ENCODE measurements at places on chromosomes 1 and 21.

- DNase-seq = no peak
These were observed 25.3 kb upstream of the NMNAT2 start for GRCh38 chr1:183443466-183443865.

DNA sequence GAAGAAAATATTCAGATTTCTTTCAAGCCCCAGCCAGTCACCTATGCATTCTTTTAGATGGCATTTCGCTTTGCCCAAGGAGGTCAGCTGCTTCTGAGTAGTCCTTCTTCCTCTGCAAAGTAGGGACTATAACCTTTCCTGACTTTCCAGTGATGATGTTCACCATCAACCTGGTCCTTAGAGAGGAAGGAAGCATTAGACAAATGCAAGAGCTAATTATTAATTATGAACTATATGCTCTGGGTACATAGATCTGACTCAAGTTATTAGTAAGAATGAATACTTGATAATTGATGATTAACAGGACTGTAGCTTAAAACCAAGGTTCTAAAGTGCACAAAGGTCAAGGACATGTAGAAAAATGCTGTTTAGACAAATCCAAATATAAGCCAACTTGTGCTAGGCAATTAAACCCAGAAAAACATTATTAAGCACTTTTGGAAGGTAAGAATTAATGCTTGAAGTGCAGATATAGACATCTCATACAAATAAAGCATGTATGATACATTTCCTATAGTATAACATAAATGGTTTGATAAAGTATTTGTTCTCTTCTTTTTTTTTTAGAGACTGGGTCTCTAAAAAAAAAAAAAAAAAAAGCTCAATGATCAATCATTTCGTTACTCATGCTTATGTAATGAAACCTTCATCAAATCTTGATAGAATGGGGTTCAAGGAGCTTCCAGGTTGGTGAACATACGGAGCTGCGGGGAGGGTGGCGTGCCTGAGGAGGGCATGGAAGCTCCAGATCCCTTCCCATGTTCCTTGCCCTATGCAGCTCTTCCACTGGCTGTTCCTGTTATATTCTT is 11.2 kb upstream of the AGMAT start:
- no peak for DNase-seq

DNA sequence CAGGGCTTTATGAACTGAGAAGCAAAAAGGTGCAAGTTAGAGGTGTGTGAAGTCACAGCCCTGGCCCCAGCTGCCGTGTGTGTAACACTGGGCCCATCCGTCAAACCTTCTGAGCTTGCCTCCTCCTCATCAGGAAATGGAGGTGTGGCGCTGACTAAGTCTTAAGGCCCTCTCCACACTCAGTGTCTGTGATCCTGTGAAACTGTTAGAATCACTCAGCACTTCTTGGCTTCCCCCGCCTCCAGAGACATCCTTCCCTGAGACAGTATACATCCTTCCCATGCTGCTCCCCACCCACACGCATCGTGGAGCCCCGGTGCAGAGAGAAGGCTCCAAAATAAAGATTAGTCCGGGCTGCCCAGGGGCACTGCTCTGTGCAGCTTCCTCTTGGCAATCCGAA is 33.3 kb downstream of the LRP8 start:
- no peak for DNase-seq

GRCh38 chr1:205493241-205494085 is 11.0 kb upstream of the CDK18 start:
- DNase-seq = no peak

GRCh38 chr1:7386226-7387052 is 384.7 kb upstream of the VAMP3 start:
- no peak for DNase-seq

- no peak for DNase-seq
These were observed 24.5 kb downstream of the PPFIA4 start for GRCh38 chr1:203050826-203051225.

GRCh38 chr1:34929497-34929852 is at the start of gene DLGAP3:
Gene DLGAP3, minus strand, starts transcription at chr1:34929650. Its CDS starts 24,267 bp downstream, at chr1:34905383.
- peak; percentile 44 for DNase-seq

GRCh38 chr1:240111558-240111957 is 19.9 kb downstream of the FMN2 start:
- no peak for DNase-seq

- DNase-seq = no peak
These were observed 42.6 kb downstream of the ACKR1 start for GRCh38 chr1:159247266-159247665.

DNA sequence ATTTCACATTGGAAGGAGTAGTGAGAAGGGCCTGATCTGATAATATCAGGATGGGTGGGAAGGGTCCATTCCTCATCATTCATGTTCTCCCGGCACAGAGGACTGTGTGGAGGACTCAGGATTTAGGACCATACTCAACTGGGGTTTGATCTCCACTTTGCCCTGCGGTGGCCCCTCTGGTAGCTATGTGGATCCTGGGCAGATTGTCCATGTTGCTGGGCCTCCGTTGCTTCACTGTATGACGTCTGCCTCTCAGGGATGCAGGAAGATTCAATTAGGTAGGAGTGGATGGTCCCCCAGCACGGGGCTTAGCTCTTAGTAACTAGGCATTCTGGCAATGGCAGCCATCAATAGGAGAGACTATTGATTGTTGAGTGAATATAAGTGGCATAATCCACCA is 2.3 kb downstream of the ETS2 start:
- DNase-seq = no peak

DNA sequence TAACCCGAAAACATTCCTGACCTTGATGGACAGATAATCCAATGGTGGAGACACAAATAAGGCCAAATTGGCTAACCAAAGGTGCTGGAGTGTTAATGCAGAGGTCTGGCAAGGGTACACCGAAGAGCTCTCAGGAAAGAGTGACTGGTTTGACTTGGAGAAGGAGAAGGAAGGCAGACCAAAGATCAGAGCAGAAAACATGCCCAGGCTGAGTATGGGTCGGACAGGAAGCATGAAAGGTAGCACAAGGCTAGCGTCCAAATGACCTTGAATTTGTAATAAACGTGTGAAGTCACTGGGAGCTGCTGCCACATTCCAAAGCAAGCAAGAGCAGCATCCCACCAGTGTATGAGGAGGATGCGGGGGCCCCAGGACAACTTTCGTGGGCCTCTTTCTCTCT is 45.7 kb downstream of the APP start:
- DNase-seq = no peak

DNA sequence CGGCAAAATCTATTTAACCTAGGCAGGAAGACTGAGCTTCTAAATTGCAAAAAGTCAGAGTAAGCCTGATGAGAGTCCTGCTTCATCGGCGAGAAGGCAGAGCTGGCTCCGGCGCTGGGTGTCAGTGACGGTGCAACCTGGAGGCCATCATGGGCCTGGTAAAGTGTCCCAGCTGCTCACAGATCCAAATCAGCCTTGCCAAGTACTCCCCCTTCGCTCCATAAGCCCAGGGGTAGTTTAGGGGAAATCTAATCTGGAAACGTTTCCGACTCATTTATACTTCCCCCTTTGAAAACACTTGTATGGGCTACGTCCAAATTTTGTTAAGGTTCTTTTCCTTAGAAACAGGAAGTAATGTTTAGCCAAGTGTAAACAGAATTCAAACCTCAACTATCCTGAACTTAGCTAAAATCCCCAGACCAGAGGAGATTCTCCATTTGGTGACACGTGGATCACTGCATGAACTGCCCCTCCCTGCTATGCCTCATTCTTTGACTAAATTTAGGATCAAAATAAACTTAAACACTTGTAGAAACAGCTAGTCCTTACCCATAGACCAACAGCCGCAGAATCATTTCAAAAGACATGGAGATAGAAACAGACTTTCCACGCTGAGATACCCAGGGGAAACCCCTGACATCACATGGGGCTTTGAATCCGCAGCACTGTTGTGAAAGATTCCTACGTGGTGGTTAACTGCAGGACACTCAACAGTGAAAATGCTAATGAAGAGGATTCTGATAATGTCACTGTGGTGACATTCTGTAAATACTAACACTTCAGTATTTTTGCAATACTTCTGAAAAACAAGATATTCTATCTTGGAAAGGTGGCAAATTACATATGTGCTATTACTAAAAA is 172.7 kb downstream of the TGFBR3 start:
- DNase-seq = no peak

DNA sequence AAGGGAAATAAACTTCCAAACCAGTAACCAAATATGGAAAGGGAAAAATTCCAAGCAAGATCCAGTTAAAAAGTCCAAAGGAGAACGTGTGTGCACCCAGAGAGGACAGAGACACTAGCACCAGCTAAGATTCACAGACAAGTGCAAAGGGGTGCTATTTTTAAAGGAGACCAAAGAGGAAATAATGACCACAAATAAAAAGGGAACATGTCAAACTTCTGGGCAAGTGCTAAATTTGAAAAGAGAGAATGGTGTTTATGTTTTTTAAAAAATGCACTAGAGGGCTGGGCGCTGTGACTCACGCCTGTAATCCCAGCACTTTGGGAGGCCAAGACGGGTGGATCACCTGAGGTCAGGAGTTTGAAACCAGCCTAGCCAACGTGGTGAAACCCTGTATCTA is 8.6 kb downstream of the JAM2 start:
- no peak for DNase-seq

DNA sequence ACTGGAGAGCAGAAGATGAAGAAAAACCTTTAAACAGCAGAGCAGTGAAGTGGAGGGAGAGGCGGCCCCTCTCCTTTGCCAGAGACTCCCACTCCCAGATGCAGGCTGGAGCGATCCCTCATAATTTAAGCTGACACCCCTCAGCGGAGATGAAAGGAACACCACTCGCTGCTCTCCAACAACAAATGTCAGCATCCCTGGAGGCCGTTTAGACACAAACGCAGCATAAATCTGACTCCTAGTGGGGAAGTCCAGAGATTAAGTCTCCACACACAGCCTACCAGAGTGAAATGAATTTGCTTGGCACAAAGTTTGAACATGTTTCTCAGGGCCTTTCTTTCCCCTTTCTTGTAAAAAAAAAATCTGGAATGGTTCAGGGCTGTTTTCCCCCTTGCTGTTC is 137.8 kb downstream of the LMX1A start:
- DNase-seq = no peak

- no peak for DNase-seq
These were observed 35.3 kb upstream of the BCAR3 start for GRCh38 chr1:93716941-93717368.

- DNase-seq = no peak
These were observed 12.2 kb downstream of the ZDHHC18 start for GRCh38 chr1:26838474-26839338.

GRCh38 chr1:212591922-212592321 is 16.6 kb upstream of the ATF3 start:
- no peak for DNase-seq

DNA sequence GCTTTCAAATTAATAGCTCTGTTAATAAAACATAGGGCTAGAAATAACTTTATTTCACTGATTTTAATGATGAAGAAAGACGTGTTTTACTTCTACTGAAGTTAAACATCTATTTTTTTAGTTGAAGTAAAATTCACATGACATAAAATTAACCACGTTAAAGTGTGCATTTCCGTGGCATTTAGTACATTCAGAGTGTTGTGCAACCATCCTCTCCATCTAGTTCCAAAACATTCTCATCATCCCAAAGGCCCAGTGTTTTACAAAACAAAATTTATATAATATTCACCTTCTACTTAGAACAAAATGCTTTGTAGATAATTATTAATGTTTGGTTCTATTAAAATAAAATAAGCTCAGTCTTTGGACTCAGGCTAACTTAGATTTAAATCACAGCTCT is 108.5 kb upstream of the GNG12 start:
- DNase-seq = no peak

DNA sequence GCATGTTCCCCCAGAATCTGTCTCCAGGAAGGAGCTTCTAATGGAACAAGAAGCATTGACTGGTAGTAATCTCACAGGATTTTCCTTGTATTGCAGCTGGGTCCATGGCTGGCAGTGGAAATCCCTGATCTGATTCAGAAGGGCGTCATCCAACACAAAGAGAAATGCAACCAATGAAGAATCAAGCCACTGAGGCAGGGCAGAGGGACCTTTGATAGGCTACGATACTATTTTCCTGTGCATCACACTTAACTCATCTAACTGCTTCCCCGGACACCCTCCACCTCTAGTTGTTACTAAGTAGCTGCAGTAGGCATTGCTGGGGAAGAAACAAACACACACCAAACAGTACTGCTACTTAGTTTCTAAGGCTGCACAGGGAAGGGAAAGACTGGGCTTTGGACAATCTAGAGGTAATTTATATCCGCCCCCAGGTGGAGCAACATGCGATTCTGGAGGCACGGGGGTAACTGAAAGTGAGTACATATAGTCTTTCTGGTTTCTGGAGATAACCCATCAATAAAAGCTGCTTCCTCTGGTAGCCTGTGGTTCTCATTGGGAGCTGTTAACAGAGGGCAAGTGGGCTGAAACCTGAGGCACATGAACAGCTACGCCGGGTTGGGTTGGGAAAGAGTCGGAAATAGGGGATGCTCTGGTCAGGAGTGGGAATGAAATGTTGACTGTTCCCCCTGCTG is 837 bp upstream of the USP21 start:
- DNase-seq = no peak
